ENCODE measurements at places on chromosomes 6 and 20.
A peak's percentile ranks its signal among the peaks of the same experiment; 100 is the strongest.

GRCh38 chr6:157089258-157089657, 234.1 kb downstream of the TMEM242 start:
- DNase-seq = no peak
- H3K27me3 ChIP-seq = no peaks in the 10 kb centered on the region
- H3K4me3 ChIP-seq = no peak overlapping the region
- no peak overlapping the region for H3K27ac ChIP-seq
- H3K36me3 ChIP-seq = no peaks in the 10 kb centered on the region
- H3K4me1 ChIP-seq = peaks cover 9% of the 10 kb centered on the region

- H3K36me3 ChIP-seq = no peaks in the 10 kb centered on the region
- H3K27me3 ChIP-seq = no peaks in the 10 kb centered on the region
- no peak for DNase-seq
- no peak overlapping the region for H3K4me3 ChIP-seq
Observed at GRCh38 chr6:169071394-169071793, 182.3 kb downstream of the THBS2 start.

DNA sequence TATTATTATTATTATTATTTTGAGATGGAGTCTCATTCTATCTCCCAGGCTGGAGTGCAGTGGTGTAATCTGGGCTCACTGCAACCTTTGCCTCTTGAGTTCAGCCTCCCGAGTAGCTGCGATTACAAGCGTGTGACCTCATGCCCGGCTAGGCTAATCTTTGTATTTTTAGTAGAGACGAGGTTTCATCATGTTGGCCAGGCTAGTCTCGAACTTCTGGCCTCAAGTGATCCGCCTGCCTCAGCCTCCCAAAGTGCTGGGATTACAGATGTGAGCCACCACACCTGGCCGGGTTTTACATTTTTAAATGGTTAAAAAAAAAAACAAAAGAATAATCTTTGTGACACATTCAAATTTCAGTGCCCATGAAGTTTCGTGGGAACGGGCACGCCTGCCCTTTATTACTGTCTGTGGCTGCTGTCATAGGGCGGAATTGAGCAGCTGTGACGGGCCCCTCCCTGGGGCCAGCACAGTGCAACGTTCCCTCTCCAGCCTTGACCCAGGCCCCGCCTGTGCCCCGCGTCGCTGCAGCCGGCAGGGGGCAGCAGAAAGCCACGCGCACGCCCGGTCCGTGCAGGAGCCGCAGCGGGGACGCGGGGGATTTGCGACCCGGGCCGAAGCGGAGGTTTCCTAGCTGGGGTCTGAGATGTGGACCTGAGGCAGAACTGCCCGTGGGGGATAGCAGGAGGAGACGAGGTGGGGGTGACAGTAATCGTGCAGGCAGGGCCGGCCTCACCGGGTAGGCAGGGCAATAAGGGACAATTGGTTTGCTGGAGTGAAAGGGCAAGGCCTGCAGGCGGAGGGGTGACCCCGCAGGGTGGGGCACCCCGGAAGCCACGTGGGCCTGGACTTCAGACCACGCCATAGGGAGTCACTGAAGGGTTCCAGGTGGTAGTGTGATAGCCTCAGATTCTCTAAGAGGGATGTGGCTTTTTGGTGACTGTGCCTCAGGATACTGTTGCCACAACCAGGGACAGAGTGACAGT, 54.3 kb downstream of the SYTL3 start:
- peak; percentile 60 for DNase-seq
- no peaks in the 10 kb centered on the region for H3K36me3 ChIP-seq
- H3K4me3 ChIP-seq = peak overlapping the region; percentile 30
- no peaks in the 10 kb centered on the region for H3K27me3 ChIP-seq

DNA sequence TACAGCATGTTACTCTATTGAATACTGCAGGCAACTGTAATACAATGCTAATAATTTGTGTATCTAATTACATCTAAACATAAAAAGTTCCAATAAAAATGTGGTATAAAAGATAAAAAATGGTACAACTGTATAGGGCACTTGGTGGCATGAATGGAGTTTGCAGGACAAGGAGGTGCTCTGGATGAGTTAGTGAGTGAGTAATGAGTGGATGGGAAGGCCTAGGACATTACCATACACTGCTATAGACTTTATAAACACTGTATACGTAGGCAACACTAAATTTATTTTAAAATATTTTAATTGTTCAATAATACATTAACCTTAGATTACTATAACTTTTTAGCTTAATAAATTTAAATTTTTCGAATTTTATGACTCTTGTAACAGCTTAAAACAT, 579.6 kb upstream of the MAN1A1 start:
- H3K4me1 ChIP-seq = no peaks in the 10 kb centered on the region
- no peaks in the 10 kb centered on the region for H3K27me3 ChIP-seq
- no peak for DNase-seq

- no peaks in the 10 kb centered on the region for H3K27me3 ChIP-seq
- DNase-seq = no peak
- H3K4me3 ChIP-seq = no peak overlapping the region
- no peak overlapping the region for H3K27ac ChIP-seq
- H3K36me3 ChIP-seq = no peaks in the 10 kb centered on the region
- H3K4me1 ChIP-seq = no peaks in the 10 kb centered on the region
Observed at GRCh38 chr6:168737481-168737880, 296.5 kb downstream of the SMOC2 start.

DNA sequence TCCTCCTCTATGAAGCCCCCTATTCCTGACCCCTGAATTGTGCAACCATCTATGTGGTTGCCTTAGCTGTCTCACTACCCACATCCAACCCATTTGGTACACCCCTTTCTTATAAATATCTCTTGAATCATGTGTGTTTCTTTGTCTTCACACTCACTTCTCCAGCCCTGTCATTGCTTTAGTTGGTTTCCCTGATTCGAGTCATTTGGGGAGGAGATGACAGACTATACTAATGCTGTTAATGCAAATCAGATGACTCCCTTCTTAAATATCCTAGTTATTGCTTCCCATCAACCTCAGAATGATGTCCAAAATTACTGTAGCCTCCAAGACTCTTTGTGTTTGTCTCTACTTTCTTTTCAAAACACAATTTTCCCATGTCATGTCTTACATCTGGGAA, 23.0 kb downstream of the SLC35D3 start:
- no peaks in the 10 kb centered on the region for H3K27me3 ChIP-seq
- no peak for DNase-seq
- H3K27ac ChIP-seq = no peak overlapping the region
- H3K4me1 ChIP-seq = no peaks in the 10 kb centered on the region
- H3K36me3 ChIP-seq = no peaks in the 10 kb centered on the region

DNA sequence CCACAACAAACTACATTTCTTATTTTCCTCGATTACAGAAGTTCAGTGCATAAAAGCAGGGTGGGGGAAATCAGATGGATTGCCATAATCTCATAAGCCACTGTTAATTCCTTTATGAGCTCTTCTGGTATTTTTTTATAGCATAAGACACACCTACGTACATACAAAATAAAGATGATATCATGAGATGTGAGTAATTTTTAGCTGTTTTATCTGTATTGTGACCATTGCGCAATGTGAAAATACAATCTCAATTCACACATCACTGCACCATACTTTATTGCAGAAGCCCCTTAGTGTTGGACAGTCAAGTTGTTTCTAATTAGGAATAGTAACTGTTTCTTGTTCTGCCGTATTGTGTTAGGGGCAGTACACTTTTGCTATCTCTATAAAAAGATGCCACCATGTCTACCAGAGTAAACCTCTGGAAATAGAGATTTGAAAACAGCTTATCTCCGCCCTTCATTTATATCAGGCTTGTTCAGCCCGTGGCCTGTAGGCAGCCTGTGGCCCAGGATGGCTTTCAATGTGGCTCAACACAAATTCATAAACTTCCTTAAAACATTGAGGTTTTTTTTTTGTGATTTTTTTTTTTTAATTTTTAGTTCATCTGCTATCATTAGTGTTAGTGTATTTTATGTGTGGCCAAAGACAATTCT, 90.4 kb downstream of the FARS2 start:
- DNase-seq = no peak
- H3K4me1 ChIP-seq = no peaks in the 10 kb centered on the region
- H3K27ac ChIP-seq = no peak overlapping the region
- H3K36me3 ChIP-seq = no peaks in the 10 kb centered on the region
- no peaks in the 10 kb centered on the region for H3K27me3 ChIP-seq

GRCh38 chr20:33531885-33532284, 42.0 kb downstream of the CBFA2T2 start:
- H3K27me3 ChIP-seq = no peaks in the 10 kb centered on the region
- peaks cover 7% of the 10 kb centered on the region for H3K4me1 ChIP-seq
- H3K4me3 ChIP-seq = no peak overlapping the region
- peak overlapping the region; percentile 6 for H3K27ac ChIP-seq
- DNase-seq = no peak

- H3K4me1 ChIP-seq = no peaks in the 10 kb centered on the region
- peaks cover 3% of the 10 kb centered on the region for H3K27me3 ChIP-seq
- DNase-seq = no peak
- H3K27ac ChIP-seq = no peak overlapping the region
- no peak overlapping the region for H3K4me3 ChIP-seq
- H3K36me3 ChIP-seq = no peaks in the 10 kb centered on the region
Observed at GRCh38 chr6:34093854-34094430, 51.9 kb downstream of the GRM4 start.

- no peaks in the 10 kb centered on the region for H3K36me3 ChIP-seq
- H3K27me3 ChIP-seq = no peaks in the 10 kb centered on the region
- DNase-seq = no peak
- H3K4me3 ChIP-seq = peak overlapping the region; percentile 3
- peaks cover 6% of the 10 kb centered on the region for H3K4me1 ChIP-seq
- peak overlapping the region; percentile 5 for H3K27ac ChIP-seq
Observed at GRCh38 chr20:5845681-5846615, 95.7 kb downstream of the SHLD1 start.

- H3K27me3 ChIP-seq = no peaks in the 10 kb centered on the region
- no peak for DNase-seq
- no peak overlapping the region for H3K27ac ChIP-seq
- H3K4me3 ChIP-seq = no peak overlapping the region
- H3K4me1 ChIP-seq = no peaks in the 10 kb centered on the region
Observed at GRCh38 chr6:27441001-27441400, 31.9 kb downstream of the ZNF184 start.

GRCh38 chr6:1584996-1585668, 24.6 kb upstream of the FOXC1 start:
- no peaks in the 10 kb centered on the region for H3K27me3 ChIP-seq
- DNase-seq = no peak
- no peak overlapping the region for H3K27ac ChIP-seq
- no peak overlapping the region for H3K4me3 ChIP-seq
- no peaks in the 10 kb centered on the region for H3K36me3 ChIP-seq

DNA sequence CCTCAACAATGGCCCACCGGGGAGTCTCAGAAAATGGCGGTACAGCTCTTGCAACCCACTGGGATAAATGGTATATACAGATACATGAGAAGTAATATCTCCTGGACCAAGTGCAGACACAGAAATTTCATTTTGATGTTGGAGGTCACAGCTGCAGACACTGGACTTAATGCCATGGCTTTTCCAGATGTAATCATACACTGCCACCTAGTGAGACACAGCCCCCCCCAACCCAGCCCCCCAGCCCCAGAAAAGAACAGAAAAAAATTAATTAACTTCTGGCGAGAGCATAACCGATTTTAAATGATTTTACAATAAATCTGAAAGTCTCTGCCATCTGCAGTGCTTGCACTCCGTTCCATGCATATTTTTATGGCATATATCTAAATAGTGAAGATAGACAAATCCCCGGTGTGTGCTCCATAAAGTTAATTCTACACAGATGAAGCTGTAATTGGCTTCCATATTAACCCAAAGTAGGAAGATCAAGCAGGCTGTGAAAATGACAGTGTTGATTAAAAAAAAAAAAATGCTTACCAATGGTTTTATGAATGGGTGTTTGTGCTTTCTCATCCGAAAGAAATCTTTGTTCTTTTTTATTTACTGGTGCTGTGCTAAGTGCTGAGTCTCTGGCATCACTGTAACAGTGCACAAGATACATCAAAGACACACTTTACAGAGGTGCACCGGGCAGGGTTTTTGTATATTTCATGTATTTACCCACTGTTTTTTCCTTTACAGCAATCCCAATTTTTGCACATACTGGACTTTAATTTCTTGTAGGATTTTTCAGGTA, 804.1 kb downstream of the TFAP2A start:
- no peak overlapping the region for H3K27ac ChIP-seq
- no peaks in the 10 kb centered on the region for H3K4me1 ChIP-seq
- no peaks in the 10 kb centered on the region for H3K27me3 ChIP-seq
- no peak overlapping the region for H3K4me3 ChIP-seq

GRCh38 chr20:39885975-39886649, 802.9 kb downstream of the MAFB start:
- no peak overlapping the region for H3K4me3 ChIP-seq
- no peaks in the 10 kb centered on the region for H3K4me1 ChIP-seq
- H3K27me3 ChIP-seq = no peaks in the 10 kb centered on the region
- H3K27ac ChIP-seq = no peak overlapping the region
- no peaks in the 10 kb centered on the region for H3K36me3 ChIP-seq

DNA sequence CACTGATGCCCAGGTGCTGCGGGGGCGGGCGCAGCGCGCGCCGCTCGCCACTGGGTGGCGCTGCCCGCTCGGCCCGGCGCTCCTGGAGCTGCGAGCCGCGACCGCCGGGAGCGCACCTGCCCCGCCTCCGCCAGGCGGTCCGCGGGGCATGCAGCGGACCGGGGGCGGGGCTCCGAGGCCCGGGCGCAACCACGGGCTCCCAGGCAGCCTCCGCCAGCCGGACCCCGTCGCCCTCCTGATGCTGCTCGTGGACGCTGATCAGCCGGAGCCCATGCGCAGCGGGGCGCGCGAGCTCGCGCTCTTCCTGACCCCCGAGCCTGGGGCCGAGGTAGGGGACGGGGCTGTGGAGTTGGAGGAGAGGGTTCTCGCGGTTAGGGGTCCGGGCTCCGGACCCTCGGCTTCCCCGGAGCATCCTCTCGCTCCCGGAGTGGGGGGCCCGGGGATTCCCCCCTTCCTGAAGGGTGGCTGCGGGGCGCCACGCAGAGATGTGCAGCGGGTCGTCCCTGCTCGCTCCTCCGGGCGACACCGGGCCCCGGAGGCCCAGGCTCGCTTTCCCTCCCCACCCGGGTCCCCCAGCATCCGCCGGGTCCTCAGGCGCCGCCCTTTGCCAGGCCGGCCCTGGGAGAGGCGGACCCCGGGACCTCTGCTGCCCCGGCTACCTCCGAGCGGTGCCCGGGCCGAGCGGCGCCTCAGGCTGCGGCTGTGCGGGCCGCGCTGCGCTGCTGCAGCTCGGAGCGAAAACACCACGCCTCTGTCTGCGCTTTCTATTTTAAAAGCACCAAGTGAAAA, at the start of gene BCAS4:
Gene BCAS4 (plus strand): TSS at position 216 of the 789 bp plus-strand sequence. CDS start 23 bp downstream, at position 239.
- H3K27me3 ChIP-seq = no peaks in the 10 kb centered on the region
- peak within 1 kb of the TSS; percentile 84 for H3K27ac ChIP-seq
- H3K4me1 ChIP-seq = peaks cover 9% of the 10 kb centered on the region
- peak within 1 kb of the TSS; percentile 74 for H3K4me3 ChIP-seq

DNA sequence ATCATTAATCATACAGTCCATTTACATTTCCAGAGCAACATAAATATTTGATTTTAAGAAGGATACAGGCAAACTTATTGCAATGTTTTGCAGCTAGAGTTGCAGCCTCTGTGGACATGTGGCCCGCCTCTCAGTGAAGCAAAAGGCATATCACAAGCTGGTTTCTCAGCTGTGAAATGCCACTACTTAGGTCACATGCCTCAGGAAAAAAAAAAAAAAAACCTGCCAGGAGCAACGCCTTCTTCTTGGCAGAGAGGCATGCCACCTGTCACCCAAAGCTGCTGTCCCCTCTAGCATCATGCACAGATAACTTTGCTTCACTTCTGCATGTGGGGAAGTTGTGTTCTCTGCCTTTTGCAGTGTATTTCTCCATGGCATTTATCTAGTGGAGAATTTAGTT, 18.5 kb downstream of the GRM1 start:
- H3K27ac ChIP-seq = no peak overlapping the region
- no peaks in the 10 kb centered on the region for H3K36me3 ChIP-seq
- no peaks in the 10 kb centered on the region for H3K27me3 ChIP-seq
- DNase-seq = no peak

Data from uterus (tissue), 4 donors.